ENCODE measurements at places on chromosomes 11 and 22. TPM values are rescaled to one million over a fixed set of nuclear protein-coding genes. Genes with fewer than 3 reads are reported as not detected.

DNA sequence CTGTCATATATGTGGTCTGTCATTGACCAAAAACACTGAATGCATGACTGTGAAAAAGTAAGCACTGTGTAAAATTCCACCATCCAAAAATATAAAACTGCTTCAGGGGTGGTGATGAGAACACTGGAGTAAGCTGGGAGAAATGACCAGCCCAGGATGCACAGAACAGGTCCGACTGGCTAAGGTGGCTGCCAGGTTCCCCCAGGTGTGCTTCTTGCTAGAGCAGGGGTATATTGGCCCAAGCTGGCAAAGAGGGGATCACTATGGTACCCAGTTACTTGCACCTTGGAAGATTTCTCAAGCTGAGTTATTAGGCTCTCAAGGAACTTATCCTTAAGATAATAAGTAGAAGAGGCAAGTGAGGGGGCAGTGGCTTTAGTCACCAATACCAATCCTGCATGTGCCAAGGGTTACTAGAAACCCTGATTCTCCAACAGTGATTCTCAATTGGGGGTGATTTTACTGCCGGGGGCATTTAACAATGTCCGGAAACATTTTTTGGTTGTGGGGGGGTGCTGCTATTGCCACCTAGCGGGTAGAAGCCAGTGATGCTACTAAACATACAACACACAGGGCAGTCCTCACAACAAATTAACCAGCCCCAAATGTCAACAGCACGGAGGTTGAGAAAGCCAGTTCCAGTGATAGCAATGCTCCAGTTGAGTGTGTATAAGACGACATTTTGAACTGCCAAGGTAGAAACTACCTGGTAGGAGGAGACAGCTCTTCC, 15.7 kb downstream of the SNU13 start:
- DNase-seq: no peak

GRCh38 chr11:120689596-120690275, 178.2 kb downstream of the GRIK4 start:
- no peak for DNase-seq

GRCh38 chr11:100984668-100985067, 144.9 kb downstream of the PGR start:
- no peak for DNase-seq

The C11orf21 gene
- 6.0 TPM for polyA plus RNA-seq
